ENCODE measurements at places on chromosomes 7 and 10.

DNA sequence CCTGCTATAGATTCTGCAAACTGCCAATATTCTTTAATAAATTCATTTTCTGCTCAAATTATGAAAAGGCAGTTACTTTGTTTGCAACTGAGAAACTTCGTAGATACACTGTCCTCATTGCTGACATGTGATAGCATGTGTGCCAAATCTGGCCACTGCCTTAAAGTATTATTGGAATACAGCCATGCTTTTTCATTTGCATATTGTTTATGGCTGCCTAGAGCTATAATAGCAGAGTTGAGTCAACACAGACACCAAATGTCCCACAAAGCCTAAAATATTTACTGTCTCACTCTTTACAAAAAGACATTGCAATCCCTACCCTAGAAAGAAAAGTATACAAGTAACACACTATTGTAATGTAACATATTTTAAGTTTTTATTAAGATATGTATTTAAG is 647.4 kb downstream of the XPNPEP1 start:
- DNase-seq, result no peak

DNA sequence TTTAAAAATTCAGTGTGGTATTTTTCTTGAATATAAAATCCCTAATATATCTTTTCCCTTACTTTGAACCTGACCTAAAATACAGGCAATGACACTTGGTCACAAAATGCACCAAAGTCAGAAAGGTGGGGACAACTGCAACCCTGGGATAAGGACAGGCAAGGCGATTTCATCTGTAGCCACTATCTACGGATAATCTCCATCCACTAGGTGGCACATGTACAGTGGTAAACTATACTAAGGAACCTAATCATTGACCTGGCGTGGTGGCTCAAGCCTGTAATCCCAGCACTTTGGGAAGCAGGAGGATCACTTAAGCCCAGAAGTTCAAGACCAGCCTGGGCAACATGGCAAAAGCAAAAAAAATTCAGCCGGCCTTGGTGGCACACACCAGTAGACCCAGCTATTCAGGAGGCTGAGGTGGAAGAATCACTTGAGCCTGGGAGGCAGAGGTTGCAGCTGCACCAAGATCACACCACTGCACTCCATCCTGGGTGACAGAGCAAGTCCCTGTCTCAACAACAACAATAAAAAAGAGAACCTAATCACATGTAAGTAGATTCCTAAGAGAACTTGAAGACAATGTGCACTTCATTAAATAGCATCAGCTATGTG is 98.9 kb downstream of the KMT2C start:
- peak; percentile 64 for DNase-seq

GRCh38 chr10:14001298-14002040 is 329.3 kb downstream of the FRMD4A start:
- DNase-seq, result peak; percentile 64

- no peak for DNase-seq
Measured at GRCh38 chr7:79612903-79613302, 159.4 kb upstream of the MAGI2 start.

DNA sequence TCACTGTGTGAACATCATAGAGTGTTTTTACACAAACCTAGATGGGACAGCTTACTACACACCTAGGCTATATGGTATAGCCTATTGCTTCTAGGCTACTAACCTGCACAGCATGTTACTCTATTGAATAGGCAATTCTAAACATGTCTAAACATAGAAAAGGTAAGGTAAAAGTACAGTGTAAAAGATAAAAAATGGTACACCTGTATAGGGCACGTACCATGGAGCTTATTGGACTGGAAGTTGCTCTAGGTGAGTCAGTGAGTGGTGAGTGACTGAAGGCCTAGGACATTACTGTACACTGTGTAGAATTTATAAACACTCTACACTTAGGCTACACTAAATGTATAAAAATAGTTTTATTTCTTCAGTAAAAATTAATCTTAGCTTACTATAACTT is 182.0 kb upstream of the THSD7A start:
- DNase-seq, result no peak

DNA sequence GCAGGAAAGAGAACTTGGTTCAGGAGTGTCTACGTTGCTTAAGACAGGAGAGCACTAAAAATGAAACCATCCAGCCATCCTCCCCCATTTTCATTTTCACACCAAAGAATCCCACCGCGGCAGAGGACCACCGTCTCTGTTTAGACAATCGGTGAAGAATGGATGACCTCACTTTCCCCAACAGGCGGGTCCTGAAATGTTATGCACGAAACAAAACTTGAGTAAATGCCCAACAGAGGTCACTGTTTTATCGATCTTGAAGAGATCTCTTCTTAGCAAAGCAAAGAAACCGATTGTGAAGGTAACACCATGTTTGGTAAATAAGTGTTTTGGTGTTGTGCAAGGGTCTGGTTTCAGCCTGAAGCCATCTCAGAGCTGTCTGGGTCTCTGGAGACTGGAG is 1.4 kb upstream of the IL6 start:
- no peak for DNase-seq

GRCh38 chr10:49055221-49055849 is 60.0 kb downstream of the VSTM4 start:
- no peak for DNase-seq

DNA sequence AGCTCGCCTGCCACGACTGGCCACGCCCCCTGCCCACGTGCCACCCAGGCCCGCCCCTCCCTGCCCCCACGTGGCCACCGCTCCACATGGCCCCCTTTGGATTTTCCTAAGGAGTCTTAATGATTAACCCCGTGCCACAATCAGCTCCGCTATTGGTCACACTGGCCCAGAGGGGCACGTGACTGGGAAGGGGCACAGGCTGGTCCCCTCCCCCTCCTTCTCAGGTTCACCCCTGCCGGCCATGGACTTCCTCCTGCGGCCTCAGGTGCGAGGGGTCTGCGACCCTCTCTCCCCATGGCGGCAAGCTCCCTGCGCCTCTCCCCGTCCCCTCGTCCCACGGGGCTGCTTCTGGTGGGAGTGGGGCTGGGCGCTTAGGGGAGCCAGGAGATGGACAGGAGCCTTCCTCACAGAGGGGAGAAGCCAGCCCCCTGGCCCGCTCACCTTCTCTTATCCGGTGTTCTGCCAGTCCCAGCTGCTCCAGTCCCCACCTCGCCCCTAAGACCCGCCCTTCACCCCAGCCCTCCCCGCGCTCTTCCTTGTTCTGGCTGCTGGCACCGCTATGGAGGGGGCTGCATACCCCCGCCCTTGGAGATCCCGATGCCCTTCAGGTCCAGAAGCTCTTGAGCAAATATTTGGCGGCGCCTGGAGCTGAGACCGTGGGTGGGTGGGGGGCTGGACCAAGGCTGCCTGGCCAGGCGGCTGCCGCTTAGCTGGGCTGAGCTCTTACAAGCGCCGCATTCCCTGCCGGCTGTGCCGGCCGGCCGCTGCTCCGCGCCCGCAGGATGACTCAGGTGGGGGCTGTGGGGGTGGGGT is 3.2 kb downstream of the SLC4A2 start:
- no peak for DNase-seq

DNA sequence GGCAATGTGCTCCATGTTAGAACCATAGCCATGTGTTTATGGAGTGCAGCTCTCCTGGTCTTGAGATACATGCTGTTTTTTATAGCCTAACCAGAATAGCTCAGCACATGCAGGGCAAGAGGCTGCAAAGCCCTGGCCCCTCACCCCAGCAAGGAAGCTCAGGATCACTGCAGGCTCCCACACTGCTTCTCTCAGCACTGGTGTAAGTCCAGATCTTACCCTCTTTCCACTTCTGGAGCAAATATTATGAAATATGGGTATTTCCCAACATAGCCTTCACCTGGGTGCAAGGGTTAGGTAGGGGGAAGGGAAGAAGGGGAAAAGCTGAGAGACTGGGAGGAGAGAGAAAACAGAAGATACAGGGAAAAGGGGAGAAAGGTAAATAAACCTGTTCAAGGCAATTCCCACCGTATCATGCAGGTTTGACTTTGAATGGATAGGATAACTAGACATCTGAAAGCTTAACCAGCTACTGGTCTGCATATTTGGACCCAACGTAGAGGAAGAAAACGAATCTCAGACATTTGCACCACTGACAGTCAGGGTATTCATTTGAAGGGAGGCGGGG is 19.7 kb downstream of the SKIDA1 start:
- DNase-seq, result no peak

DNA sequence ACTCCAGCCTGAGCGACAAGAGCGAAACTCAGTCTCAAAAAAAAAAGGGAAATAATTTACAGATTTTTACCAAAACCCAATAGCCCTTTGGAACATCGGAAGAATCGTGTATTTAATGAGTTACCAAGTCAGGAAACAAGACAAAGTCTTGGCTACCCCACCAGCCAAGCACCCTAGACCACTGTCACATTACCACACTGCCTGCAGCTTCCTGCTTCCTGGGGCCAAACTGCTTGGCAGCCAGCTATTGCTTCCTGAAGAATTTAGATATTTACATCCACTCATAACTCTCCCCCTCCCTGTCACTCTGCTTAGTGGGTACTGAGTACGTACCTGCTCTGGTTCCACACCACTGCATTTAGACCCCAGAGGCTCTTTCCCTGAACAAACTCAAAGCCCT is 14.1 kb upstream of the TNPO3 start:
- no peak for DNase-seq

DNA sequence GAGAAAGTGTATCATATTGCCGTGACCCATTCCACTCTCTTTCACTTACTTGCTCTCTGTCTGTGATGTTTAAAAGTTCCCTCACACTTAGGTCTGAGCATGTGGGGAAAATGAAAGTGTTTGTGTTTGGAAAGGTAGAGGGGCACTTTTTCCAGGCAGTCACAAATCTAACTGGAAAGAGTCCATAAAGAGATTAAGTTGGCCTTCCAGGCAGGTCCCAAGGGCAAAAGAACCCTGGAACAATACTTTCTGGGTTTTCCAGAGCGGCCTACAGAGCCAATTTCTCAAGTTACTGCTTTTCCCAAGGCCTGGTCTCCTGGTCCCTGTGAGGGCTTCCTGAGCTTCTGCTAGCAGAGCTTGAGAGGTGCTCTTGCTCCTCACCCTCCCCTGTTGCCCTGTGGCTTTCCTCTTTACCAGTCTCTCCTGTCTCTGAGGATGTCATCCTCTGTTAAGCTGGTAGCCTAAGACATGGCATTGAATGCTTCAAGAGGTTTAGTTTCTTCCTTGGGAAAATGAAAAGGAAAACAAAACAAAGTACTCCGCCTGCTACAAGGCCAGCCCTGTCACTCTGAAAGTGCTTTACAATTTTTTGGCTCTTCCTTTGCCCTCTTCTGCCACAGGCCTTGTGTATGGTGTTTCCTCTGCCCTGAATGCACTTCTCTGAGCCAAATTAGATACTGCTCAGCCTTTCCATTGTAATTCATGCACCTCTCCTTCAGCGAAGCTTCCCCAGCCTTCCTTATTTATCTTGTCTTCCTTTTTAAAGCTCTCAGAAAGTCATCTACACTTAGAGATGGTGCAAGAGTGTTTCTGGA is 20.1 kb downstream of the TES start:
- no peak for DNase-seq

DNA sequence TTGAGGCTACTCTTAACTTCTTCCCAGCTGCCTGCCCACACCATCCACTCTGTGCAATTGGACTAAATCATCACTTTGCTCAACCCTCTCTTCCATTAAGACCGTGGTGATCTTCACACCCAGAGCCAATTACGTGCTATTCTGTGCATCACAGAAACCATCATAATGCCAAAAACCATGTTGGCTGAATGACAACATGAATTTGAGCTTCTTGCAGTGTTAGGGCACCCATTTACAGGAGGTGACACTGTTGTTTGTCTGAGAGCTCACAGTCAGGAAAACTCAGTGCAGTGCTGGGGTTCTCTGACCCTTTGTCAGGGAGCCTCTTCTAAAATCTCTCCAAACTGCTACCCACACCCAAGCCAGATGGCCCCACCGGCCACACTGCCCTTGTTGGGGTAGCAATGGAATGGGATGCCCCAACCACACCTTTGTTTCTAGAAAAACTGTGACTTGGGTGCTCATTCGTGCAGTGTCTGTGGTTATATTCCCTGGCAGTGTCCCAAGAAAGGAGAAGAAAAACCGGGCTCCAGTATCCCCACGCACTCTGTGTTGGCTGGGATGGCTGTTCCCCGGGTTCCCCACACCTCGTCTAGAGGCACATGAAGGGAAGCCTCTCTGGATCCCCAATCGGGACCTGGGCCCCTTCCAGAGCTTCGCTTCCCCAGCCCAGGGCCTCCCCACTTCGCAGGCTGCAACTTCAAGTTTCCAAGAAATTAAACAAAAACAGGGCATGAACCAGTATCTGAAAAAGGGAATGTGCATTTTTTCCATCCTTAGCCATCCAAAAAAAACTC is 2.0 kb upstream of the TNS3 start:
- DNase-seq, result no peak

DNA sequence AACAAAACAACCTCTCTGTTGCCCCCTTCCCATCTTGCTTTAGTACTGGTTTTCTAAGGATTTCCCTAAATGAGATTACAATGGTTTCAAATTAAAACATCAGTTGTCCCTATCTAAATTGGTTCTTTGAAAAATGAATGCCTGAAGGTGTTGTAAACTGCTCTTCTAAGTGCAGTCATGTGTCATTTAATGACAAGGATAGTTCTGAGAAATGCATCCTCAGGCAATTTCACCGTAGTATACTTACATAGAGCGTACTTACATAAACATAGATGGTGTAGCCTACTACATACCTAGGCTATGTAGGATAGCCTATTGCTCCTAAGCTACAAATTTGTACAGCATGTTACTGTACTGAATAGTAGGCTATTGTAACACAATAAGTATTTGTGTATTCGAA is 278.1 kb downstream of the MAGI2 start:
- DNase-seq, result no peak

- peak; percentile 17 for DNase-seq
Measured at GRCh38 chr7:77351539-77352004, 64.6 kb downstream of the GSAP start.

DNA sequence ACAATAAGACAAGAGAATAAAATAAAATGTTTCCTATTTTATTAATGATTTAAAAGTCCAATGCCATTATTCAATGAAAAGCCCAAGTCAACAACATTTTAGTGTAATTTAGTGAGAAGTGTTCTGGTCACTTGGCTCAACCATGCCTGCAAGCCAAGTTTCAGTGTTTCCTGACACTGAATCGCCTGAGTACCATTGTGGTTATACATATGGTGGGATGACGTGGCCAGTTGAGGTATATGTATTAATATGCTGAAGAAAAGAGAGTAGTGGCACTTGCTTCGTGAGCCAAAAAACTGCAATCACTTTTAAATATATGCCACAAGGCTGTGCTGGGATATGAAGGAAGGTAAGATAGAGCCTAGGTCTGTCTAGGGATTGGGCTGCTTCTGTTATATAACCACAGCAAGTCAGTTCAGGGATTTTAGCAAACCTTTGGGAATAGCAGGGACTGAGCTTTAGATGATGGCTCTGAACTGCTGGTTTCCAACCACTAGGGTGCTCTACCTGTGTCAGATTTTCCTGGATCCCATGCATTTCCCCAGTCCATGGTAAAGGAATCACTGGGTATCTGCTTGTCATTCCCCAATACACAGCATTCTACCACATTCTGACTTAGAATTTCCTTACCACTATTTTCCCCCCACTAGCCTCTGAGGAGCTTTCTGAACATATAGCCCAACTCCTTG is 214.0 kb upstream of the PRPS1L1 start:
- no peak for DNase-seq

GRCh38 chr10:9613338-9614075 is 1404.2 kb upstream of the CELF2 start:
- no peak for DNase-seq

GRCh38 chr7:43747328-43748105 is 11.0 kb upstream of the BLVRA start:
- DNase-seq, result no peak
